Right ventricle myocardium superior (tissue), 1 donor: ENCODE measurements at places on chromosomes 4 and X.

GRCh38 chr4:158255727-158256324 lies 45.5 kb downstream of the TMEM144 start:
- DNase-seq: no peak

DNA sequence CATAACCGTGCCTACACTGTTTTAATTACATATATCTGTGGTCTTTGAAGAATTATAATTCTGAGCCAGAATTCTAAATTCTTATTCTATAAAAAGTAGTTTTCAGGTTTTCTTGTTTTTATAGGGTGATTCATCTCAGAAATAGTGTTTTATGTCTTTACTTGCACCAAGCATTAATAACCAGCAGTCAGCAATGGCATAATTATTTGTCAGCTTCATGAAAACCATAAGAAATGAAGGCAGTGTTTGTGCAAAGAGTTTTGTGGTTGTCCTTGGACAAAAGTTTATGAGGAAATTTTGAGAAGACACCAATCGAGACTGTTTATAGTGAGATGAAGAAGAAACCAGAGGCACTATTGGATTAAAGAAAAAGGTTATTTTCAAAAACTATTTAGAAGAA lies 37.2 kb downstream of the EDNRA start:
- DNase-seq: no peak

GRCh38 chrX:19955306-19955705 lies 35.6 kb downstream of the BCLAF3 start:
- no peak for DNase-seq

GRCh38 chr4:100742045-100742444 lies 224.2 kb upstream of the EMCN start:
- DNase-seq: no peak

DNA sequence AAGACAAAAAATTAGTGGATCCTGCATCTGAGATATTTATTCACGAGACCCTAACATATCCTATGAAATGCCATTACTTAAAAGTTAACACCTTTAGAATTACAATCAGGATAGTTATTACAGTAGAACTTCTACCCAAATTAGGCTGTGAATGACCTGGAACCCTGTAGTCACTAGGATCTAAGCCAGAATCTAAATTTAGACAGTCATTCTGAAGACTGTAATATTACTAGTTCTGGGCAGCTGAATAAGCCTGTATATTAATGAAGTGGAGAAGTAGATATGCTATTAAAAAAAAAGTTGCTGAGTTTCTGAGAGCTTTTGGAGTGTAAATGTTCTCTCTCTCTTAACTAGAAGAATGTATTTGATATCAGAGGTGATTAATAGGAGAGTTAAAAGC lies 67.0 kb downstream of the FAM13A start:
- DNase-seq: no peak

- DNase-seq: no peak
These were observed 132.0 kb downstream of the ANK2 start for GRCh38 chr4:113181289-113182007.

DNA sequence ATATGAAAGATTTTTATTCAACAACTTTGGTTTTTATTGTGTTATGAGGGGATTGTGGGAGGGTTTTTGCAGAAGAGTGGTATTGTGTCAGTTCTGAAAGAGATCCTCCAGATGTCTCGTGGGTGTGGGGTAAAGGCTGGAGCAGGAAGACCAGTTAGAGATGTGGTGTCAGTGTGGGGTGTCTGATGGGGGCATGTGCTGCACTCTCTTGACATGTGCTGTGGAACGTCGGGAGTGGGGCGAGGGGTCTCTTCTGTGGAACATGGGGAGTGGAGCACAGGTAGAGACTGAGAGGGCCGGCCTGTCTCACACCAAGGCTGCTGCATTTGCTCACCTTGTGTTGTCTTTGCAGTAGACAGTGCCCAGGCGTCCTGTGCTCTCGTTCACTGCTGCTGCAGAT lies 37.6 kb downstream of the FAM193A start:
- no peak for DNase-seq
